ENCODE measurements at places on chromosomes 3 and 15.

- no peak for DNase-seq
These were observed 383.2 kb upstream of the ADAMTS9 start for GRCh38 chr3:65070968-65071367.

DNA sequence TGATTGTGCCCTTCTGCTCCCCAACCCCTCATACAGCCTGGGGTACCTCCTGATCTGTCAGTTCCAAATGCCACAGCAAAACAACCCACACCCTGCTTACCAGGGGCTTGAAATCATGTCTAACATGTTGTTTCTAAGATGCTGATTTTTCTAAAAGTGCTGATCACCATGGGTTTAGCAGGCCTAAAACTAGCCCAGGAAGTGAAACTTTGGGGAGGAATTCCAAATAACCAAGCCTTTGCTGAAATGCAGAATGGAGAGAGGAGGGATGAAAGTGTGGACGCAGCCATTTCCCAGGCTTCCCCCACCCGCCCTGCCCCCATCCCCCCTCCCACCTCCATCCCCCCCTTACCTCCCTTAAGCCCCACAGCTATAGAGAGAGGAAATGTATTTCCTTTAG is 2.0 kb upstream of the HRH1 start:
- no peak for DNase-seq

- DNase-seq, result no peak
These were observed 194.3 kb downstream of the BCHE start for GRCh38 chr3:165642761-165643420.

GRCh38 chr3:171189394-171190080 is 163.0 kb upstream of the SLC2A2 start:
- no peak for DNase-seq

DNA sequence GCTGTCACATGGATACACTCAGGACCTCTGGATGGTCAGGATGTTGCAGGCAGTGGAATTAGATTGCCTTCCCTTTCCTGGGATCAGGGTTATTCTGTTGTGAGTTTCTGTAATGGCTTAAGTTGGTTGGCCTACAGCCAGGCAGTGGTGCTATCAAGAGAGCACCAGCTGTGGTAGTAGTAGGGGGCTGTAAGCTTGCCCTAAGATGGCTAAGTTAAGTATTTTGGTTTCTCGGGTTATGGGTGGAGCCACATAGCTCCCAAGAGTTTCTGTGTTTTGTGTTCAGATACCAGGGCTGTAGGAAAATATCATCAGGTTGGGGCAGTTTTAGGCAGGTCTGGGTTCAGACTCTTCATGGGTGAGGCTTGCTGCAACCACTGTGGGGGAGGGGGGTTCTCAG is 59.6 kb downstream of the LEKR1 start:
- no peak for DNase-seq

All from HEK293T (cell line).